Central memory CD8-positive, alpha-beta T cell (primary cell): ENCODE measurements at places on chromosomes 13 and 19.

DNA sequence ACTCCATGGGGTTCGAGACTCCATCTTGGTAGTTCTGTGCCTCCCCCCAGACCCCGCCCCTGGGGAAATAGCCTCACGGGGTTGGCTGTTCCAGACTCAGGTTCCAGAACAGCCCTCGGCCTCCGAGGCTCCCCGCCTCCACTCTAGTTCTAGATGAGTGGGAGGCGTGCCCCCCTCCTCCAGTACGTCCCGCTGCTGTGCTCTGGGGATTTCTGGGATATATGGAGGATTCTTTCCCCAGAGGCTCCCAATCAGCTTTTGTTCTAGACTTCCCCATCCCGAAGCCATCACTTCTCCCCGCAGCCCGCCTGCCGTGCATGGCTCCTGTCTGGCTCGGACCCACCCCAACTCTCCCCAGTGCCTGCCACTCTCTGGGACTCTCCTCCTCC lies 1.9 kb upstream of the CACNG7 start:
- peaks cover 92% of the 10 kb centered on the region for H3K27me3 ChIP-seq
- H3K36me3 ChIP-seq, result peaks cover 5% of the 10 kb centered on the region
- H3K4me3 ChIP-seq, result peak overlapping the region; percentile 21

GRCh38 chr19:51694318-51695085 lies 1.4 kb downstream of the SPACA6 start:
- peaks cover 35% of the 10 kb centered on the region for H3K27me3 ChIP-seq
- no peak overlapping the region for H3K27ac ChIP-seq

DNA sequence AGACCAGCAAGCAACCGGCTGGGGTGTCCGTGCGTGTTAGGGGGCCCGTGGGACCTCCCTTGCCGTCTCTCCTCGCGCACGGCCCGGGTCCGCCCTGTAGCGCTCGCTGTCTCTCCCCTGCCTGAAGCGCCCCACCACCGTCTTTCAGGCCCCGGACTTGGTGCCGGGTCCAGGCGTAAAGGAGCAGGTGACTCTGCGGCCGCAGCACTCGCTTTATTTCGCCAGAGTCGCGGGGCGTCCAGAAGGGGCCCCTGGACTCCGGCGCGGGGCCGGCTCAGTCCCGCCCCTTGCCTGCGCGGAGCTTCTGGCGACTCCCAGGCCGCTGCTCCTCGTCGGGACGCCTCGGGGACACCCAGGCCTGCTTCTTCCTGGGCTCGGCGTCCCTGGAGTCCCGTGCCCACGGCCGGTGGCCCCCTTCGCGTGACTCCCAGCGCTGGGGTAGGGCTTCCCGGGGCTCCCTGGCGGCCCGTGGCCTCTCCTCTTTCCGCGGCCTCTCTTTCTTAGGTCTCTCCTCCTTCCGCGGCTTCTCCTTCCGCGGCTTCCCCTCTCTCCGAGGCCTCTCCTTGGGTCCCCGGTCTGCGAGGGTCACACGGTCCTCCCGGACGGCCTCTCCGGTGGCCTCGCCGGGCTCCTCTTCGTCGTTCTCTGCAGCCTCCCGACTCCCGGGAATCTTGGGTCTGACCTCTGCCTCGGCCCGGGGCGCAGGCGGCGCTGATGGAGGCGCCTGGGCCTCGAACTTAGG lies 3.1 kb downstream of the AMH start:
- no peaks in the 10 kb centered on the region for H3K27me3 ChIP-seq
- peak overlapping the region; percentile 32 for H3K27ac ChIP-seq
- peaks cover 21% of the 10 kb centered on the region for H3K36me3 ChIP-seq
- DNase-seq, result no peak

DNA sequence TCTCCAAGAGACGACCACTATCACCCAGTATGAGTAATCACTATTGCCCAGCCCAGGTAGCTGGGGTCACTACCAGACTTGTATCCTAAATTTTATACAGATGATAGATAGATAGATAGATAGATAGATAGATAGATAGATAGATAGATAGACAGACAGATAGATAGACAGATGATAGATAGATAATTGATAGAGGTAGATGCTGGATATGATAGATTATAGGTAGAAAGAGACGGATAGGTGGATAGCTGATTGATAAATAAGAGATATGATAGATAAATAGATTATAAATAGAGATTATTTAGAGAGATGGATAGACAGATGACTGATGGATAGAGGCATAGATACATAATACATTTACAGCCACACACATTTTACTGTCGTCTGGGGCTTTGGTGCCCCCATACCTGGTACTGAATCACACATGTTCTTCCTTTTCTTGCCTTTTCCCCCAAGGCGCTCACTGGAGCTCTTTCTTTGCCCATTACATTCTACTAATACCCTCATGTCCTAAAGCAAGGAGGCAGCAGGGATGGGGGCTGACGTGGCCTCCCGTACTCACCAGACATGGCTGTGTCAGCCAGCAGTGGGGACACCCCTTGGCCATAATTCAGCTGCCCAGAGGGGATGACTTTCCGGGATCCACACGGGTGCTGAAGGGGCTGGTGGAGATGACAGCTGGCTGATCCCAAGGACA lies 44.6 kb upstream of the CCNE1 start:
- peaks cover 24% of the 10 kb centered on the region for H3K27me3 ChIP-seq
- no peak for DNase-seq
- H3K27ac ChIP-seq, result no peak overlapping the region
- H3K4me1 ChIP-seq, result no peaks in the 10 kb centered on the region
- no peak overlapping the region for H3K4me3 ChIP-seq

- peaks cover 69% of the 10 kb centered on the region for H3K4me1 ChIP-seq
- no peaks in the 10 kb centered on the region for H3K27me3 ChIP-seq
- no peak for DNase-seq
These were observed 1.1 kb upstream of the SSBP4 start for GRCh38 chr19:18418029-18418482.
